Pancreas (tissue), 10 donors: ENCODE measurements at places on chromosomes 12 and 14. TPM values are rescaled to one million over a fixed set of nuclear protein-coding genes. Genes with fewer than 3 reads are reported as not detected.

The CRADD gene
- total RNA-seq, result 8.3 TPM

The KRT71 gene
- total RNA-seq, result not detected

The SRSF9 gene
- total RNA-seq, result 83.3 TPM

The CLEC1B gene
- not detected for total RNA-seq

The C3AR1 gene
- total RNA-seq, result 19.0 TPM

The MYF5 gene
- not detected for total RNA-seq

The AKAP3 gene
- total RNA-seq, result 3.9 TPM

The LHX5 gene
- not detected for total RNA-seq

The FLRT2 gene
- total RNA-seq, result 229 TPM

The KRT86 gene
- total RNA-seq, result 2.6 TPM

The FAM186B gene
- 0.49 TPM for total RNA-seq

The OVCH1 gene
- not detected for total RNA-seq

The BBOF1 gene
- total RNA-seq, result 1.0 TPM

The FLVCR2 gene
- total RNA-seq, result 3.2 TPM

The ABHD4 gene
- 13.8 TPM for total RNA-seq

The BMAL2 gene
- total RNA-seq, result 0.94 TPM

The RHEBL1 gene
- 0.18 TPM for total RNA-seq

The RNASE13 gene
- 0.12 TPM for total RNA-seq

The PRDM4 gene
- 13.5 TPM for total RNA-seq

The KRT82 gene
- total RNA-seq, result not detected

The SSPN gene
- 4.8 TPM for total RNA-seq

The AHNAK2 gene
- total RNA-seq, result 1.1 TPM

The SLC38A4 gene
- total RNA-seq, result 2.1 TPM

The TDRD9 gene
- total RNA-seq, result 0.92 TPM

The CIDEB gene
- 6.3 TPM for total RNA-seq

The SPTSSA gene
- 12.4 TPM for total RNA-seq

The PLBD1 gene
- total RNA-seq, result 8.7 TPM

The SLC5A8 gene
- not detected for total RNA-seq

The DDN gene
- not detected for total RNA-seq

The RTRAF gene
- total RNA-seq, result 75.3 TPM

The PMCH gene
- not detected for total RNA-seq

The PLD4 gene
- total RNA-seq, result 2.3 TPM

The PSMB11 gene
- not detected for total RNA-seq

The ASCL1 gene
- 0.20 TPM for total RNA-seq

The MUCL1 gene
- total RNA-seq, result not detected

The PHLDA1 gene
- total RNA-seq, result 12.7 TPM

The WSCD2 gene
- total RNA-seq, result 0.93 TPM

The SDS gene
- total RNA-seq, result 0.47 TPM

The FOXA1 gene
- total RNA-seq, result 0.51 TPM

The ZFC3H1 gene
- 8.6 TPM for total RNA-seq

The RILPL2 gene
- total RNA-seq, result 0.85 TPM

The FGD4 gene
- total RNA-seq, result 13.8 TPM

The TAS2R43 gene
- total RNA-seq, result 0.17 TPM

The WDR20 gene
- 14.7 TPM for total RNA-seq

The PTGER2 gene
- not detected for total RNA-seq

The EEF1AKMT3 gene
- 16.8 TPM for total RNA-seq

The RNASE7 gene
- not detected for total RNA-seq

The DNAAF2 gene
- 4.3 TPM for total RNA-seq

The HOXC9 gene
- total RNA-seq, result not detected
